Activated CD4-positive, CD25-positive, alpha-beta regulatory T cell treated with anti-CD3 and anti-CD28 coated beads, Interleukin-2, amount 50 U/mL, for 24 hours (primary cell): ENCODE measurements at places on chromosomes 16 and 17.

- ATAC-seq = no peak
Measured at GRCh38 chr16:22348291-22348690, 26.1 kb downstream of the CDR2 start.

GRCh38 chr16:67543582-67543981, 15.0 kb downstream of the RIPOR1 start:
- ATAC-seq = no peak

GRCh38 chr17:40511136-40511535, 9.7 kb upstream of the TNS4 start:
- no peak for ATAC-seq

GRCh38 chr16:11379420-11379819, 34.2 kb downstream of the RMI2 start:
- peak; percentile 93 for ATAC-seq

DNA sequence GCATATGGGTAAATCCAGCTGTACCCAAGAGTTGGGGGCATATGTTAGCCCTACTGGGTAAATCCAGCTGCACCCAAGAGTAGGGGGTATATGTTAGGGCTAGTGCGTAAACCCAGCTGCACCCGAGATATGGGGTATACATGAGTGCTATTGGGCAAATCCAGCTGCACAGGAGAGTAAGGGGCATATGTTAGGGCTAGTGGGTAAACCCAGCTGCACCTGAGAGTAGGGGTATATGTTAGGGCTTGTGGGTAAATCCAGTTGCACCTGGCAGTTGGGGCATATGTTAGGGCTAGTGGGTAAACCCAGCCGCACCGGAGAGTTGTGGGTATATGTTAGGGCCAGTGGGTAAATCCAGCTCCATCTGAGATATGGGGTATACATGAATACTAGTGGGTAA, 80.9 kb downstream of the WWOX start:
- no peak for ATAC-seq

GRCh38 chr17:76123749-76124581, 17.1 kb downstream of the FOXJ1 start:
- ATAC-seq = no peak

DNA sequence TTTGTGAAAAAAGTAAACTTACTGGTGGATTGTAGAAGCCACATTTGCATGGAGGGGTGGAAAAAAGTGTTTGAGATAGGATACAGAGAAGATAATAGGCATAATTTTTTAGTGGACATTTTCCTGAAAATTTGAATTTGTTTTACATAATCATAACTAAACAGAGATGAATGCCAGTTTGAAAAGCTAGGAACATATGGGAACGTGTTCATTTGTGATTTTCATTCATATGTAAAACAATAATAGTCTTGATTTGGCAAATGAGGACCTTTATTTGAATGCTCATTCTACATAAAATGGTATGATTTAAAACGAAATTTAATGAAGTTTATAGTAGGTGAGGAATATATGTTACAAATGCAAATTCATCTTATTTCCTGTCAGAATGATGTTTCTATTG, 263.9 kb downstream of the BCAS3 start:
- no peak for ATAC-seq

DNA sequence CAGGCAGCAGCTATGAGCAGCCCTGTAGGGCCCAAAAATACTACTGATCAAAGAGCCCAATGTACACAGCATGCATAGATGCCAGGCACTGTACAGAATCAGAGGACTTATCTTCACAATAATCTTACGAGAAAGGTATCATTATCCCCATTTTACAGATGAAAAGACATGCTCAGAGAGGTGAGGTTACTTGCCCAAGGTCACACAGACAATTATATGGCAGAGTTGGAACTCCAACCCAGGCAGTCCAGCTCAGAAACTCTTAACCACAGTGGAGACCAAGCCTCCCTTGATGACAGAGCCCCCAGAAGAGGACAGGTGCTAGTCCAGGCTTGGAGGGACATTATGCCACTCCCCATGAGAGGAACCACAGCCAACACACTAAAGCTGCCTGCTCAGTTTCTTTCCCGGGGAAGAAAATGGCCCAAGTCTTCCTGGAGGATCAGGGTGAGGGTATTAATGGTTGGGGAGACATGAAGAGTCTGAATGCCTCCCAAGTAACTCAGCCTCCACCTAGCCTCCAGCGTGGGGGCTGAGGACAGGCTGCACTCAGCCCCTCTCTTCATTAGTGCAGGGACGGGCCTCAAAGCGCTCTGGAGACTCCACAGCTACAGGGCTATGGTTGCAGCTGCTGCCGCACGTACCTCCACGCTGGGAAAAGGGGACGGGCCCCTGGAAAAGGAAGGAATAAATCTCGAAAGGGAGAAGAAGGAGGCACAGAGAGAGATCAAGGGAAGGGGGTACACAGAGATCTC, 826 bp downstream of the UNC119 start:
- ATAC-seq = no peak

GRCh38 chr17:74780443-74781238, 4.5 kb upstream of the NAT9 start:
- ATAC-seq = no peak

GRCh38 chr16:62711797-62712196, 675.6 kb upstream of the CDH8 start:
- no peak for ATAC-seq

DNA sequence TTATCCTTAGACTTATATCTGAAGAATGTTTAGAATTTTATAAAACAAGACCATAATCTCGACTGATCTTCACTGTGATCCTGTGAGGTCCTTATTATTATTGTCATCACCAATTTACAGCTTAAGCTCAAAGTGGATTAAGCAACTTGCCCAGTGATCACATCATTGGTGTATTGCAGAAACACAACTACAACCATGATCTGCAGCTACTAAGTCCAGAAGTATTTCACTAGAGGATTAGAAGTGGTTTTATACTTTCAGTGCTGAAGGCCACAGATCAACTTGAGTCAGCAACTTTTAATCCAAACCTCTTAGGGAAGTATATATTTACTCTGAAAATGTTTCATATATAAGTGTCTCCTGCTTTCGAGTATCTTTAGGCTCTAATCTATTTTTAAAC, 624.3 kb upstream of the SOX9 start:
- ATAC-seq = no peak

GRCh38 chr17:21098934-21099689, 27.7 kb upstream of the DHRS7B start:
- peak; percentile 99 for ATAC-seq

DNA sequence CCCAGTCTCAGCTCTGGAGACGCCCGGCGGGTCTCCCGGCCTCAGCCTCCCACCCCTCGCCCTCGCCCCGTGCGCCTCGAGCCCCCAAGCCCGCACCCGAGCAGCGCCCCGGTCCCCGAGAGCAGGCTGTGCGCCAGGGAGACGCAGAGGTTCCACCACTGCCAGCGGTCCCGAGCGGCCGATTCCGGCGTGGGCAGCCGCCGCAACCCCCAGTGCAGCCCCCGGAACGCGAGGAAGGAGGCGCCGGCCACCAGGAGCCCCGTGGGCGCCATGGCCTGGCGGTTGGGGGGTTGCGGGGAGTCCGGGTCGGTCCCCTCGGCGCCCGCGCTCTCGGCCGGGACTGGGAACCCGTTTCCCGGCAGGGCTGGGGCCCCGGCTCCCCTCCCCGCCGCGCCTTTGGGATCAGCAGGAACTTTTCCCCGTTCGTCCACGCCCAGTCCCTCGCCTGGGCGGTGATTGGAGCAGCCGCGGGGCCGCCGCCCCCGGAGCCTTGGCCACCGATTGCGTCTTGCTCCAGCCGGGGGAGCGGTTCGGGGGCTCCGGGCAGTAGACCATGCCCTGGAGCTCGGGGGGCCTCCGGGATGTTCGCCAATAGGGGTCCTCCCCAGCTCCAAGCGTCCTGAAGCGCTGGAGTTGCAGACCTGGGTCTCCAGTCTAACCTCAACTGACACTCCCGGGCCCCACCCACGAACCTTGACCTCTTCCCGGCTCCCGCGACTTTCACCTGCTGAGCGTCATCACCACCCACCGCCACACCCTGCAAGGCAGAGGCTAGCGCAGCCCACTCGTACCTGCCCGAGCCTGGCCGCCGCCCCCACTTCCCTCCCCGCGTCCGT, at the start of gene TLCD2:
TSS of gene TLCD2 (minus strand) at position 407 of the 836 bp plus-strand sequence. CDS start at position 272, 135 bp downstream.
- ATAC-seq = peak; percentile 30

GRCh38 chr16:87979352-87979751, 28.1 kb downstream of the BANP start:
- no peak for ATAC-seq

DNA sequence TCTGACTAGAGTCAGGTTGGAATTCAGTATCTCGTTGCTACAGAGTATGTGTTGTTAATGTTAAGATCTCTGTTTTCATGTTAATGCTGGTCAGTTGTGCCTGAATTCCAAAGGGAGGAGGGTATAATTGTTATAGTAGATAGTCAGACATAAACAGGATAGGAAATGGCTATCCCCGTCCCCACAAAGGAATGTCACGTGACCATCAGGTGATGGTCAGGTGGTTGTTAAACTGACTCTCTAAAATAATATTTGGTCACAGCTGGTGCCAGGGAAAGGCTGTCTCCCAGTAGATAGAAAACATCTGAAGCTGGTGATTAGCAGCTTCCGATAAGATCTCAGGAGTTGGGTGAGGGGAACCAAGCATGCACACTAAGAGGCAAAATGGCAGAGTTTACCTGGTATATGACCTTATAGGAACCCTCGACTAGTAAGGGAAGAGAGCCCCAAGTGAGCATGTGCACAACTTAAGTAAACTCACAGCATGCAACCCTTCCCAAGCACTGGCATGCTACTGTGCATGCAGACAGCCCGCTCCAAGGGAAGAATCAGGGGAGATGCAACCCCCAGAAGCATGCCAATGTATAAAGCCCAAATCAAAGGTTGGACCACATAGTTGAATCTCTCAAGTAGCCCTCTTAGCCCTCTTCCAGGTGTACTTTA, 27.4 kb upstream of the SLC6A2 start:
- ATAC-seq = no peak

DNA sequence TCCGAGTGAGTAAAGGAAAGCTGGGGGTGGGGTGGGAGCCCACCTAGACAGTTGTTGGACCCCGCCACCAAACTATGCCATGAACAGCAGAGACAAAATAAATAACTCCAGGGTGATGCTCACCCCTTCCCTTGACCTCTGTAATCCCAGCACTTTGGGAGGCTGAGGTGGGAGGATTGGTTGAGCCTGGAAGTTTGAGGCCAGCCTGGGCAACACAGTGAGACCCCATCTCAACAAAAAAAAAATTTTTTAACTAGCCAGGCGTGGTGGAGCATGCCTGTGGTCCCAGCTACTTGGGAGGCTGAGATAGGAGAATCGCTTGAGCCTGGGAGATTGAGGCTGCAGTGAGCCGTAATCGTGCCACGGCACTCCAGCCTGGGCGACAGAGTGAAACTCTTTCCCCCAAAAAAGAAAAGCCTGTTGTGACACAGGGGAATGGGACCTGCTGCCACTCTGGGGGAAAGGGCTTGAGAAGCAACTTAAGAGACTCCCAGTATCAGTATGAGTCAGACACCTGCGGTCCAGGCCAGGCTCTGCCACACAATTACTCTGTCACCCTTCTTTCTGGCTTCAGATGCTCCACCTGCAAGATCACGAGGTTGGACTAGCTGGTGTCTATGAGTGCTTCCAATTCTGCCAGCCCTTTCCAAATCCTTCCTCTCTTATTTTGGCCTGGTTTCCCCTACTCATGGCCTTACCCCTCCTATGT, 5.0 kb downstream of the SGCA start:
- ATAC-seq = no peak

- no peak for ATAC-seq
Measured at GRCh38 chr17:74271281-74271680, 2.8 kb upstream of the DNAI2 start.

- peak; percentile 79 for ATAC-seq
Measured at GRCh38 chr16:80580109-80580832, 39.5 kb downstream of the DYNLRB2 start.

GRCh38 chr17:66542129-66542966, 239.9 kb downstream of the PRKCA start:
- ATAC-seq = peak; percentile 77

DNA sequence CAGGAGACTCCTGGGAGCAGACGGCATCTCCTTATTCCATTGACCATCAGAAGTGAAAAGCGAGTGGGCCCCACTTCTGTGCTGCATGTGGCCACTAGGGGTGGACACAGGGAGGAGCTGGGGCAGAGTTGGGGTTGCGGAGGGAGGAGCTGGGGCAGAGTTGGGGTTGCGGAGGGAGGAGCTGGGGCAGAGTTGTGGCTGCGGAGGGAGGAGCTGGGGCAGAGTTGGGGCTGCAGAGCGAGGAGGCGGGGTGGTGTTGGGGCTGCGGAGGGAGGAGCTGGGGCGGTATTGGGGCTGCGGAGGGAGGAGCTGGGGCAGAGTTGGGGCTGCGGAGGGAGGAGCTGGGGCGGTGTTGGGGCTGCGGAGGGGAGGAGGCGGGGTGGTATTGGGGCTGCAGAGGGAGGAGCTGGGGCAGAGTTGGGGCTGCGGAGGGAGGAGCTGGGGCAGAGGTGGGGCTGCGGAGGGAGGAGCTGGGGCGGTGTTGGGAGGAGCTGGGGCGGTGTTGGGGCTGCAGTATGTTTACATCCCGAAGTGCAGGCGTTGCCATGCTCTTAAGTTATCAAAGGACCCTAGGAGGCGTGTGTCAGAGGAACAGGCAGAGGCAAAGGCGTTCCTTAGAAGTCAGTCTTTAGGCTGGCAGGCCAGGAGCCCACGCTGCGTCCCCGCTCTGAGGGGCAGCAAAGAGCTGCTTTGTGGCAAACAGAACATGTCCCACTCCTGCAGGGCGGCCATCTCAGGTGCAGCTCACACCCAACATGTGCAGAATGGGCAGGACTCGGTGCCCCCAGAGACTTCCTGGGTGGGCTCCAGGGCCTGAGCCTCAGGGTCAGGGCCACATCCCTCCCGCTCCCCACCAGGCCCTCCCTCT, 76.0 kb downstream of the ZNF778 start:
- ATAC-seq = no peak

DNA sequence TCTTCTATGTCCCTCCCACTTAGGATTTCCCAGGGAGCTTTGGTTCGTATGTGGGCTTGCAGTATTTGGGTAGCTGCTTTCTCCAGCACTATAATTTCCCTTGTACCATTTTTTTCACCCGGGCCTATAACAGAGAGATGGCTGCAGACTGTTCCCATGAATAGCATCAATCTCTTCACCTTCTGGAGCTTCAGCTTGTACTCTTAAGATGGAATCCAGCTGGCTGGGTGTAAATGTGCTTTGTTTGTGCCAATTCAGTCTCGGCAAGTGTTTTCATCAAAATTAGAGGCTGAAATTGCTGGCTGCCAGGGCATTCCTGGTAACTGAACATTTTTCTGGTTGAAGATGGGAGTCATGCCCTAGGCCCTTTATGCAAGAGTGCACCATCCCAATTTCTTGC, 12.2 kb upstream of the CPD start:
- ATAC-seq = no peak

DNA sequence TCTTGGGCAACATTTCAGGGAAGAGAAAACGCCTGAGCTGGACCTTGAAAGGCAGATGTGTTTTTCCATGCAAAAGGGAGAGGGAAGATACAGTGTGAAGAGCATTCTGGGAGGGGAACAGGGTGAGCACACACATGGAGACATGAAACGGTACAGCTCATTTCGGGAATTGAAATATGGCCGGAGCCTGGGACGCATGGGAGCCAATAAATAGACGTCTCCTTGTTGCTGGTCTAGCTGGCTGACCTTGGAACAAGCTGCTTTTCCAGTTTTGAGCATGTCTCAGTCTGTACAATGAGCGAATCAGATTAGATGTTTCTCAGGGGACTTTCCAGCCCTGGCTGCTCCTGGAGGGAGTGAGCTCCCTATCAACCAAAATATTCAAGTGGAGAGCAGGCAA, 63.6 kb downstream of the ASIC2 start:
- no peak for ATAC-seq

- no peak for ATAC-seq
Measured at GRCh38 chr16:53817812-53818550, 114.0 kb downstream of the FTO start.

- ATAC-seq = no peak
Measured at GRCh38 chr17:81690066-81690465, 6.3 kb downstream of the HGS start.
